Endothelial cell of umbilical vein (primary cell): ENCODE measurements at places on chromosomes 5 and 9. TPM values are rescaled to one million over a fixed set of nuclear protein-coding genes. Genes with fewer than 3 reads are reported as not detected.

GRCh38 chr5:34608859-34609648 is 47.1 kb upstream of the RAI14 start:
- DNase-seq, result peak; percentile 95

DNA sequence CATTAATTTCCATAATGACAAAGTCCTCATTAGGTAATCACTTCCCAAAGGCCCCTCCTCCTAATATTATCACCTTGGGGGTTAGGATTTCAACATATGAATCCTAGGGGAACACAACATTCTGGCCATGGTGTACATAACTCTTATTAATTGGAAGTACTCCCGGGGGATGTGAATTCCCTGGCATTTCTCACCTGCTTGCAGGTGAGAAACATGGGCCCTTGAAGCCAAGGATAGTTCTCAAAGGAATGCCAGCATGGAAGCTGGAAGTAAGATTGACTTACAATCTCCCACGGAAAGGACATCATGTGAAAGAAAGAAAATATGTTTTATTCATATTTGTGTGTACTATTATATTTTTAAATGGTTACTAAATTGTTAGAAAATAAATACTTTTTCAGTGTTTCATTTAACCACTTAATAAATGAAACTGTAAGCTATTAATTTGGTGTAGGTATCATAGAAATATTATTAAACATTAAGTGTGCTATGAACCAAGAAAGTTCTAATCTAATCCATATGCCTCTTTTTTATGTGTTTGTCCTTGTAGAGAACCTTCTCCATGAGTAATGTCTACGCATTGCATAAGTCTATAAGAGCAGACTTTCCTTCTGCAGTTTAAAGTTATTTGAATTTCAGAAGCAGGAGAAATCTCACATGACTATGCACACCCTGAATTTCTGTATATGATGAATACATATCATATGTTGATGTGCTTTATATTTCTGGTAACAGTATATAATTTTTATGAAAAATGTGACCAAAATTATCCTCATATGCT is 59.4 kb downstream of the ANXA1 start:
- DNase-seq, result no peak

DNA sequence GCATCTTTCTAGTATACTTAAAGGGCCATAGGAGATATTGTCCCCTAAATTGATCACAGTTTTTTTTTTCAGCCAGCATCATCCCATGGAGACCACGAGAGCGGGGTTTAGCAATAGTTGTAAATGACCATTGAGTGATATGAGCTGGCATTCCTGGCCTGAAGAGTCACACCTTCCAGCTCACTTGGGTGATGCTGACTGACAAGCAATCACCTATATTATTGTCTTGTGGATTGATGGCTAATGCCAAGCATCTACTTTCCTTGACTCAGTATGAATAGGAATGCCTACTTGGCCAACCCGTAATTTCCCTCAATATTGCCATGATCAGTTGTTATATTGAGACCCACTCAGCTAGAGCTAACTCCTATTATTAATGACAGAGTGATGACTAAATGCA is 70.5 kb downstream of the ADAMTSL1 start:
- no peak for DNase-seq

- peak; percentile 51 for DNase-seq
Observed at GRCh38 chr5:158287643-158288271, 428.8 kb upstream of the CLINT1 start.

DNA sequence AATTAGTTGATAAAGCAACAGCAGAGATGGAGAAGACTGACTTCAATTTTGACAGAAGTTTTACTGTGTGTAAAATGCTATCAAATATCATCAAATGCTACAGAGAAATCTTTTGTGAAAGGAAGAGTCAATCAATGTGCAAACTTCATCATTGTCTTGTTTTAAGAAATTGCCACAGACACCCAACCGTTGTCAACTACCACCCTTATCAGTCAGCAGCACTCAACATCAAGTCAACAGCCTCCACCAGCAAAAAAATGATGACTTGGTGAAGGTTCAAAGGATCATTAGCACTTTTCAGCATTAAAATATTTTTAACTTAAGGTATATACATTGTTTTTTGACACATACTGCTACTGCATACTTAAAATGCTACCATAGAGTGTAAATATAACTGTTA is 888.8 kb downstream of the CDH18 start:
- DNase-seq, result no peak

DNA sequence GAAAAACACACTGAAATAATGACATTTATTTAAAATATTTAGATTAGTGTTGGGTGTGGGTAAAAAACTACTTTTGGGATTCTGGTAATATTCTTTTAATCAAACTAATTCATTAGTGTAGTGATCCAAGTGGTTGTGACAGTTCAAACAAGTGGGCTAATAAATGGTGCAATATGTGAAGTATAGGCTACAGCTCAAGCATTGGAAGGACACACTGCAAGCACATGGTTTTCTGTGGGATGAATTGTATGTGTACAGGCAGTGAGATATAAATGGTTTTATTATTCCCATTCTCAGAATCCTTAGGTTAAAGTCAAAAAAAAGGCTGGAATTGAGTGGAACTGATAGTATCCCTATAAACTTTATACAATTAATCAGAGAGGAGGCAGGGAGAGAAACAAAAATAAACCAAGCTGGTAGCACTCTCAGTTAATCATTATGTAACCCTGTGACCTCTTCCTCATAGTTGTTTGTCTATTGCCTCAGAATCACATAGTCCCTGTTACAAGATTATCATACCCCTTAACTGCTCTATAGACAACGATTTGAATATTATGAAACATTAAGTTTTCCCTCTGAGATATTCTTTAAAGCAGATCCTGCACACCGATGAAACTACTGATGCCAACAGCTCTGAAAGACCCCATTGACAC is 1755.4 kb upstream of the ACO1 start:
- DNase-seq, result no peak

DNA sequence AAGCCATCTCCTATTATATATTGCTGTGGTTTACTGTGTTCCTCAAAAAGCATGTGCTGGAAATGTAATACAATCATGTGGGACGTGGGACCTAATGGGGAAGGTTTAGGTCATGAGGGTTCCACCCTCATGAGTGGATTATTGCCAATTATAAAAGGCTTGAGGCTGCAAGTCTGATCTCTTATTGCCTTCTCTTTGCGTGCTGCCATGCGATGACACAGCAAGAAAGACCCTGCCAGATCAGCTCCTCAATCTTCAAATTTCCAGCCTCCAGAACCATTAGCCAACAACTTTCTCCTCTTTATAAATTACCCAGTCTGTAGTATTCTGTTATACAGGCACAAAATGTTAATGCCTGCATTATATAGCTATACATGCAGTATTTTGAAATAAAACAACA is 45.4 kb downstream of the MARCHF11 start:
- no peak for DNase-seq

DNA sequence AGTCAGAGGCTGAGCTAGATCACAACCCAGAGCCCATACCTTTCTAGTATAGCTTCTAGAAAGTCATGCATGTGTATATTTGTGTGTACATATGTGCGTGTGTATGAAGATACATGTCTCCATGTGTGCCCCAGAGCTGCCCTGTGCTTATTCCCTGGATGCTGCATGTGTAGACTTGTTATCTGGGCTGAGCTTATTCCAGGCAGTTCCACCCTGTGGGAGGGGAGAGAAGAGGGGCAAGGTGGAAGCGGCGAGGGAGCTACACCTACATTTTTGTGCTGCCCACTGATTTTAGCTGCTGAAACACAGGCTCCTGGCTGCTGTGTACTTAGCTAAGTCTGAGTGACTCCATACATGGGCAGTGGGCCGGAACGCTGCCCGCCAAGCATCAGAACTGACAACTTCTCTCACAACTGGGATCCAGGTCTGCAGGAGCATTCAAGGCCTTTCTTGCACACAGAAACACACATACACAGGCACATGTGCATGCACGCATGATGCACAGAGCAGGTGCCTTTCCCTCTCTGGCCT is 38.0 kb upstream of the XPA start:
- no peak for DNase-seq

GRCh38 chr9:30774326-30774725 is 1610.1 kb upstream of the ACO1 start:
- no peak for DNase-seq

DNA sequence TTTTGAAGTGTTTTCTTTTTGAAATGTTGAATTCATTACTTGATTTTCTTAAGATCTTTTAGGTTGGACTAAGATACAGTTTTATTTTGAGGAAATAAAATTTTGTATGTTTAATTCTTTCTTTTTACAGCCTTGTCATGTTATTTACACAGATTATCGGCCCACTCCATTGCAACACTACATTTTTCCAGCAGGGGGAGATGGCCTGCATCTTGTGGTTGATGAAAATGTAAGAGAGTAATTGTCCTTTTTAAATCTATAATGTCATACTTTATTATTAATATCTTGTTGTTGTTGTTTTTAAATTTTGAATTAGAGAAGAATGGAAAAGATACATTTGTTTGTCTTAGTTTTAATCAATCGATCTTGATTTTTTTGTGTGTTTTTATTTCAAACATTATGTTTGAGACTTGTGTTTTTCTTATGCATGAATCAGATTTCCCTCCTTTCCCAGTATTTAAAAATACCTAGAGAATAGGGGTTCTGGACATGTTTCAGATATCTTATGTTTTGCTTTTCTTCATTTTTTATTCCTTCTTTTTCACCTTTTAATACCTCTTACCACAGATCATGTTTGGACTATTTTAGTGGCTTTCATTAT is 36.7 kb downstream of the MTREX start:
- DNase-seq, result peak; percentile 86

DNA sequence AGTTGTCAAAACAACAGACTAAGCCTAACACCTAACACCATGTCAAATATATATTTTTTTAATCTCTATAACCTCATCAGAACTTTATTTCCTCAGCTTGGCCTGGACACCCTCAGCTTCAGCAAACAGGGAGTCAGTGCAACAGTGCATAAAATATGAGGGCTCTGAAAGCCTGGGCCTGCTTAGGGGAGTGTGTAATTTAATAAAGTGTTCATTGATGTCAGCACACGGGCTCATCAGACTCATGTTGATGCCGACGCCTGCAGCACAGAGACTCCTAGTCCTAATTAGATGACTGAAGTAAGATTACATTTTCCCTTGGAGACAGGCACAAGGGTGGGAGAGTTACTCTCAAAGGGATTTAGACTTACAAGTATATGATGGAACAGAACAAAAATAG is 37.8 kb downstream of the CDH10 start:
- no peak for DNase-seq

GRCh38 chr5:100970646-100971255 is 67.7 kb upstream of the ST8SIA4 start:
- no peak for DNase-seq

- DNase-seq, result peak; percentile 80
Observed at GRCh38 chr5:42547141-42547540, 123.9 kb downstream of the GHR start.

DNA sequence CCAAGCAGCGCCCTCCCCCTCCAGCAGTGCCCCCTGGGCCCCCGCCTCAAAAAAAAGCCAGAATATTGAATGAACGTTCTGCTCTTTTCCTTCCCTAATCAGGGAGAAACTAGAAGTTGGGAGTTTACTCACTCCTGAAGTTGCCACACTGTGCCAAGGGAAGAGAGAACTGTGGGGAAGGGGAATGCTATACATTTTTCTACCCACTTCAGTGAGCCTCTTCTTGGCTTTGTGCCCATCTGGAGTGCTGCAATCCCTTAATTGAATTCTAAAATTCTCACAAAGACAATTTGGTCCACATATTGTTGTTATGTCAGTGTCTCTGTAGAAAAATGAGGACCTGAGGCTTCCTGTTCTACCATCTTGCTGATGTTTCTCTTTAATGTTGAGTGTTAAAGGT is 443.7 kb downstream of the DIRAS2 start:
- no peak for DNase-seq

GRCh38 chr5:175765858-175766257 is 105.5 kb upstream of the CPLX2 start:
- DNase-seq, result no peak

DNA sequence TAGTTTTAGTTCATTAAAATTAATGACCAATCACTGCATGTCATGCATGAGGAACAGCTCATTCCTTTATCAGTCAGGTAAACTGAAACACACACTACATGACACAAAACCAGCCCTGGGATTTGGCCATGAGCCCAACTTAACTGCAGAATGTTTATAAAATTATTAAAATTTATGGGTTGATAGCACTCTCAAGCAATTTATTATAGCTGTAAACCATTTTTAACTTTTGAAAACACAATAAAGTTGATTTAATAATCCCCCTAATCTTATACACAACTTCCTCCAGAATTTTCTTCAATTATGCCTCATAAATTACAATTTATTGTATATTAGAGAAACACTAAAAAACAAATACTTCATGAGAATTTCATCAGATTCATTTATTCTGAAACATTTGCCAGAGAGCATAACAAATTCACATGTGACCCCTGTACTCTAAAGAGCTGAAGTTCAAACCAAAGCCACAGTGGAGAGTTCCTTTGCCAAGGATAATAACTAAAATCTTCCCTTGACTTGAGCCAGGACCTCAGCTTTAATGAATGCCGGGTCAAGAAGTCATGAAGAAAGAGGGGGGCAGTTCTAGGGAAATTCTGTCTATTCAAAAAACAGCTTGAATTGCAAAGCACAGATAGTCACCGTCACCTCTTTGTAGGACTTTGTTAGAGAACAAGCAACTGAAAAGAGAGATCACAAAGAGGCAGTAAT is 763.7 kb upstream of the GRAMD2B start:
- peak; percentile 79 for DNase-seq

GRCh38 chr9:804026-804425 is 37.5 kb upstream of the DMRT1 start:
- DNase-seq, result peak; percentile 9

DNA sequence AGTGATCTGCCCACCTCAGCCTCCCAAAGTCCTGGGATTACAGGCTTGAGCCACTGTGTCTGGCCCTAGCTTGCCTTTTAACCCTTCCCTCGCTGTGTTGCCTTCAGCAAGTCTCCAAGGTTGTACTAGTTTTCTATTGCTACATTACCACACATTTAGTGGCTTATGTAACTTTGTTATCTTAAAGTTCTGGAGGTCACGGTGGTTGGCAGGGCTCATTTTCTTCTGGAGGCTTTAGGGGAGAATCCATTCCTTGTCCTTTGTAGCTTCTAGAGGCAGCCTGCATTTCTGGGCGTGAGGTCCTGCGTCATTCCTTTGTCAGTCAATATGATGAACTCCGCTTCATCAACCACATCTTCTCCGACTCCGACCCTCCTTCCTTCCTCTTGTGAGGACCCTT is 2.9 kb upstream of the PRRC2B start:
- no peak for DNase-seq

GRCh38 chr5:132496191-132496630 is 5.6 kb upstream of the IRF1 start:
- peak; percentile 67 for DNase-seq

The SAXO1 gene
- total RNA-seq, result not detected in 2 replicates

The LMX1B gene
- not detected in 2 replicates for total RNA-seq

The PTBP3 gene
- total RNA-seq, result 73.2 and 75.0 TPM in 2 replicates

The OR1N1 gene
- total RNA-seq, result not detected in 2 replicates

The NUTM2F gene
- total RNA-seq, result not detected in 2 replicates

The IRX2 gene
- total RNA-seq, result not detected in 2 replicates

The IL3 gene
- total RNA-seq, result not detected in 2 replicates

The FABP6 gene
- total RNA-seq, result not detected in 2 replicates

The SH3GL2 gene
- total RNA-seq, result 0.16 TPM in 1 of 2 replicates, not detected in the other

The IFNA1 gene
- total RNA-seq, result not detected in 2 replicates

The C5orf58 gene
- total RNA-seq, result not detected in 2 replicates
